ENCODE measurements at places on chromosomes 12 and 14. TPM values are rescaled to one million over a fixed set of nuclear protein-coding genes. Genes with fewer than 3 reads are reported as not detected.

The DPPA3 gene
- not detected for total RNA-seq

The DIO2 gene
- total RNA-seq, result 1.9 TPM

The OR4E2 gene
- not detected for total RNA-seq

The PTPRO gene
- total RNA-seq, result 0.36 TPM

DNA sequence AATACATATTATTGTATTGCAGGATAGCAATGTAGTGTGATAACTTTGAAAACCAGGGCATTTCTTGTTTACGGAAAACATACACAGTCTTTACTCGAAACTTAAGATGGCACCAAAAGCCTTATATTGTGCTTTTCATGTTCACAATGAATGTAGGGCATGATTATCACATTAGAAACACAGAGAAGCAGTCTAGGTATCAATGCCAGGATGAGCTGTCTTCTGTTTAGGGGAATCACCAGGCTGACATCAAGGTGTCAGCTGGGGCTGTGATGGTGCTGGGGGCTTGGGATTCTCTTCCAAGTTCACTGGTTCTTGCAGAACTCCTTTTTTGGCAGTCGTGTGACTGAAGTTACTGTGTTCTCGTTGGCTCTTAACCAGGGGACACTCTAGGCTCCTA, 1067.3 kb downstream of the FLRT2 start:
- no peak for DNase-seq

DNA sequence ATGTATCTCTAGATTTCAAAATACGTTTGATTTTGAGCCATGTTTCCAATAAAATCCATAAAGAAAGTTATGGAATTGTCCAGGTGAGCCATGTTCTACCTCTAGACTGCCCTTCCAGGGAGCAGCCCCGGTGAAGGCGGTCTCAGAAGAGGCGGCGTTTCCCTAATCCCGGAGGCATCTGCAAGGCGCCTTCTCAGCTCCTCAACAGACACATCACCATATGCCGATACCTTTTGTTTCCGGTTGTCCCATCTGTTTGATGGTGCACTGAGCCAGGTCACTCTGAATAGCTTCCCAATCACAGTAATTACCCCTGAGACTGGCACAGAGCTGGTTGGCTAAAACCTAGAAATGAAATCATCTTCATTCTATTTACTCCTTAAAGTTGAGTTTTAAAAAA, 305.5 kb upstream of the FKBP4 start:
- no peak for DNase-seq

DNA sequence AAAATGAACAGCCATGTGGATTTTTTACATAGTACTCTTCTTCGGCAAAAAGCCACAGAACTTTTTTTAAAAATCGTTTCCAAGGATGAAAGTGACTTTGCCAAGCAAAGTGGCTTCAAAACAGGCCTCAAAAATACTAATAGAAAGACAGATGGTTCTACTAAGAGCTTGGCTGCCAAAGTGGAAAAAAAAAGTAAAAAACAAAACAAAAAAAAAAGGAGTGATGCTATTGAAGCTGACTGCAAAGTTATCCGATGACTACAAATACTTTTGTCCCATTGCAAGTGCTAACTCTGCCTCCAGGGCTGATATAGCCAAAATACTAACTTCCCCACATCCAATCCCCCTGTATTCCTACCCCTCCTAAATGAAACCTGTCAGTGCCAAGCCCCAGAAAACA, 277.6 kb downstream of the SOX5 start:
- no peak for DNase-seq

GRCh38 chr14:74664717-74665116, 48.2 kb downstream of the AREL1 start:
- no peak for DNase-seq

GRCh38 chr12:93166541-93167307, 211.0 kb upstream of the NUDT4 start:
- no peak for DNase-seq

GRCh38 chr14:63182968-63183367, 21.3 kb upstream of the RHOJ start:
- no peak for DNase-seq

- DNase-seq, result peak; percentile 91
These were observed 82.4 kb downstream of the ARL6IP4 start for GRCh38 chr12:123062681-123063486.

DNA sequence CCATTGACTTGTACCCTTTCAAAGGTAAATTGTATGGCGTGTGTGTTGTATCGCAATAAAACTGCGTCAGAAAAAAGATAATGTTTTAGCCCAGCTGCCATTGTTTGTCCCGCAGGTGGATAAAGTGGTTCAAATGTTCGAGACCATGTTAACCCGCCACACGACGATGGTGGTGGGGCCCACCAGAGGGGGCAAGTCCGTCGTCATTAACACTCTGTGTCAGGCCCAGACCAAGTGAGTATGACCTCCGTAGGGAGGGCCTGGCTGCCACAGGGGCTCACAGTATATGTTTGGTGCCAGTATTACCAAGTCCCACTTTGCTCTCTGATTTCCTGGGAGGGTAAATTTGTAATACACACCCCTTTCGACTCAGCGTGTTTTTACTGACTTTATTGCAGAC, 96.9 kb downstream of the DNAH10 start:
- no peak for DNase-seq

DNA sequence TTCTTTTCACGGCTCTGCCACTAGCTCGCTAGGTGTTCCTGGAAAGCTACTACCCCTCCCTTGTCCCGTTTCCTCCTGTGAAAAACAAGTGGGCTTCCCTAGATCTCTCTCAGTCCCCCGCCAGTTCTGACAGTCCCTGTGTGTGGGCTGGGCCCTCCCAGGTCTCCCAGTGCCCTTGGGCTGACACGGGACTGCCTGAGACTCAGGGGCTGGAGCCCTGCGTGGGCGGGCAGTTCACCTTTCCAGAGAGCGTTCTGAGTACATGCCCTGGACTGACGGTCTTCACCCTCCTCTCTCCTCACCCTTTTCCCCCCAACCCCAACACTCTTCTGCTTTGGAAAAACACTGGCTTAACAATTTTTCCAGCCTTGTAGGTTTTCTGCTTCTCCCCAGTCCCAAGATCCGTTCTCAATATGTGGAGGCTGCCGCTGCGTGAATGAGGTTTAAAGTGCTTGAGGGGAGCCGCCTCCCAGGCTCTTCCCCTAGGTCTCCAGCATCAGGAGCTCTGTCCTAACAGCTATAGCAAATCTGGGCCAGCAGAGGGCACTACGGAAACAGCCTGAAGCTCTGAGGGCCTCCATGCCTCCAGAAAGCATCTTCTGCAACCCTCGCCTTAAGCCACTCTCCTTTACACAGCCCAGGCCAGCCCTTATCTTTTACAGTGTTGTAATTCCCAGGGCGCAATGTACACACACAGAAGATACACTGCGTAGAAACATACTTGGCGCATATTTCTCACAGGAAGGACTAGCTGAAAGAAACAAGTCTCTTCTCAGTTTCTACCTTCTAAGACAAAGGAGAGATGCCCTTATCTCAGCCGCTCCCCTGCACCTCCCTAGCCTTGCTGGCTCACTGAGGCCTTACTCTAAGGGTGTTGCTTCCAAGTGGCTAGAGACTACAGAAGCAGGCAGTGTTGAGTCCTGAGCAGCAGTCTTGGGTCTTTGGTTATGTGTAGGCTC, 10.4 kb upstream of the DCD start:
- DNase-seq, result no peak

GRCh38 chr12:125503128-125503527, 437.9 kb downstream of the AACS start:
- DNase-seq, result no peak
